Caco-2 (cell line): ENCODE measurements at places on chromosomes 1 and 21.

- DNase-seq, result no peak
These were observed 14.0 kb downstream of the TNNT2 start for GRCh38 chr1:201363467-201363866.

GRCh38 chr1:243474136-243474881 lies 218.5 kb downstream of the SDCCAG8 start:
- no peak for DNase-seq

GRCh38 chr21:38538353-38538752 lies 40.1 kb upstream of the ERG start:
- no peak for DNase-seq

GRCh38 chr1:97634758-97635157 lies 286.1 kb downstream of the DPYD start:
- no peak for DNase-seq

DNA sequence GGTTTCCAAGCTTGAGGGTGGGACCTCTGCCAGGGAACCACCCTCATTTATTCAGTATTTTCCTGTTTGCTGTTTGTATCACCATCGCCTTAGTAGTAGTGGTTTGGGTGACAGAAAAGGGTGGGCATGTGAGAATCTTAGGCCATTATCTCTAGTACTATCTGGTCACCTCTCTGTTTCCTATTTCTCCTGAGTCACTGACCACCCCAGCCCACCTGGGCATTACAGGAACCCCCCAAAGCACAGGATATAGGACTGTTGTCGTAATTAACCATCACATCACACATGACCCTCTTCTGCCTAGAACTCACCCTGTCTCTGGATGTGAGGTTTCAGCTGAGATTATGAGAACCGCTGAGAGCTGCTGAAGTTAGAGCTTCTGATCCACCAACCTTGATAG lies 60.4 kb downstream of the IL23R start:
- no peak for DNase-seq

- DNase-seq, result no peak
These were observed 27.2 kb upstream of the TADA1 start for GRCh38 chr1:166903232-166903631.

DNA sequence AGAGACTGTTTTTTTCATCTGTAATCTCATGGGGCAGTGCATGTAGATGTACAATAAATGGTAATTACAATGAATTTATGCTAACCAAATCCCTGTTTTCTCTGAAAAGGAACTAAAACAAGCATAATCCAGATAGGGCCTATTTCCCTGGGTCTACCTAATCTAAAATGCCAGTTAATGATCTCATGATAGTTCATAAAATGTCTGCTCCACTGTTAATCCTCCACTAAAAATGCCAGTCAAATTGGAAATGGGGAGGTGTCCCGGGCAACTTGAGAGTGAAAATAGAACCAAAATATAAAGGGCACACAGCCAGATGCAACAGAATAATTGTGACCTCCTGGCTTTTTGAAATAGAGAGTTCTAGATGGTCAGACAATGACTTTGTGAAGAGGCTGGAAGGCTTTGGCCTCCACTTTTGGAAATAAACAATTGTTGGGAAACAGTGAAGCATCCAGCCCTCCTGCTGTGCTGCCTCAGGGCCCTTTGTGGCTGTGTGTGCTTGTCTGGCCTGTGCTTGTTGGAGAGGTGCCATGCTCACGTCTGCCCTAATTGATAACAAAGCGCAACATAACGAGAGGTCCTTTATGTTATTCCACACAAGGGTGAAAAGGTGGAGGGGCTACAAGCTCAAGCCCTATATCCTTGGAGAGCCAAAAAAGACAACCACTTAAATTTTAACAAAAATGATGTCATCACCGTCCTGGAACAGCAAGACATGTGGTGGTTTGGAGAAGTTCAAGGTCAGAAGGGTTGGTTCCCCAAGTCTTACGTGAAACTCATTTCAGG lies 97.7 kb downstream of the ATP5PO start:
- no peak for DNase-seq

DNA sequence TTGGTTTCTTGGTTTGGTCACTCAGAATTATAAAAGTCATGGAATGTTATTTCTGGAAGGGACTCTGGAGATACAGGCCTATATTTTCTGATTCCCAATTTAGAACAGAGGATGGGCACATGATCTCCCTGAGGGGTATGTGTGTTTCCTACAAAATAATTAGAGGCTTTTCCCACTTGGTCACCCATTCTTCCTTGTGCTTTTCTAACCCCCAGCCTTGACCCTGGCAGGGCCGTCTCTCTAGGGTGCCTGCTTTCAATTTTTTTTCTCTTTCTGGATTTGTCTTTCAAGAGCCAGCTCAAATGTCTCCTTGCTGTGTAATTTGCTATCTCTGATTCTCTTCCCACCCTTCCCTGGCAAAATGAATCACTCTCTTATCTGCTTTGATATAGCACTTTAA lies 131.9 kb downstream of the HLX start:
- no peak for DNase-seq
